ENCODE measurements at places on chromosomes 1 and 21.

- no peak overlapping the region for H3K27ac ChIP-seq
- H3K4me3 ChIP-seq = no peak overlapping the region
- no peaks in the 10 kb centered on the region for H3K27me3 ChIP-seq
- H3K4me1 ChIP-seq = no peaks in the 10 kb centered on the region
- no peak for DNase-seq
Measured at GRCh38 chr1:245397771-245398170, 243.0 kb downstream of the KIF26B start.

DNA sequence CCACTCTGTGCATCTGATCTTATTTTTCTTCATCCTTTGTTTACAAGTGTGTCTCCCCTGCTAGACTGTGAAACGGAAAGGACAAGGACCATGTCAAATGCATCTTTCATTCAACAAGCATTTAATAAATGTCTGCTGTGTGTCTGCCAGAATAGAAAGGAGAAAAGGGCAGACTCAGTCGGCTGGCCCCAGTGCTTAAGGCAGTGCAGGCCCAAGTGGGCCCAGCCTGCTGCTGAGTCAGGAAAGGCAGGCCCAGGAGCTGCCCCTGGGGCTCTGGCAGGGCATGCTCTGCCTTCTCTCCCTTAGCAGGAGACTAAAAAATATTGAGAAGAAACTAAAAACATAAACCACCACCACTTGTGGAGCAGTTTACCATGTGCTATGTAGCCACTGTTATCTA lies 38.1 kb downstream of the PLEKHA6 start:
- no peaks in the 10 kb centered on the region for H3K36me3 ChIP-seq
- H3K4me3 ChIP-seq = no peak overlapping the region
- no peaks in the 10 kb centered on the region for H3K27me3 ChIP-seq
- no peak overlapping the region for H3K27ac ChIP-seq
- H3K4me1 ChIP-seq = no peaks in the 10 kb centered on the region

GRCh38 chr1:228045871-228046270 lies 36.6 kb upstream of the ARF1 start:
- no peaks in the 10 kb centered on the region for H3K4me1 ChIP-seq
- no peak overlapping the region for H3K4me3 ChIP-seq
- no peak overlapping the region for H3K27ac ChIP-seq
- no peak for DNase-seq
- H3K27me3 ChIP-seq = no peaks in the 10 kb centered on the region
- no peaks in the 10 kb centered on the region for H3K36me3 ChIP-seq

- H3K36me3 ChIP-seq = no peaks in the 10 kb centered on the region
- H3K4me3 ChIP-seq = no peak overlapping the region
- no peaks in the 10 kb centered on the region for H3K27me3 ChIP-seq
- no peak overlapping the region for H3K27ac ChIP-seq
Measured at GRCh38 chr1:64396817-64397216, 73.1 kb upstream of the CACHD1 start.

- H3K36me3 ChIP-seq = no peaks in the 10 kb centered on the region
- H3K4me3 ChIP-seq = no peak overlapping the region
- no peak overlapping the region for H3K27ac ChIP-seq
- no peak for DNase-seq
Measured at GRCh38 chr1:92203105-92203504, 14.6 kb upstream of the C1orf146 start.
